ENCODE measurements at places on chromosomes 5 and 9. TPM values are rescaled to one million over a fixed set of nuclear protein-coding genes. Genes with fewer than 3 reads are reported as not detected.
A peak's percentile ranks its signal among the peaks of the same experiment; 100 is the strongest.

GRCh38 chr5:103036601-103037000, 83.3 kb downstream of the GIN1 start:
- no peak for DNase-seq

DNA sequence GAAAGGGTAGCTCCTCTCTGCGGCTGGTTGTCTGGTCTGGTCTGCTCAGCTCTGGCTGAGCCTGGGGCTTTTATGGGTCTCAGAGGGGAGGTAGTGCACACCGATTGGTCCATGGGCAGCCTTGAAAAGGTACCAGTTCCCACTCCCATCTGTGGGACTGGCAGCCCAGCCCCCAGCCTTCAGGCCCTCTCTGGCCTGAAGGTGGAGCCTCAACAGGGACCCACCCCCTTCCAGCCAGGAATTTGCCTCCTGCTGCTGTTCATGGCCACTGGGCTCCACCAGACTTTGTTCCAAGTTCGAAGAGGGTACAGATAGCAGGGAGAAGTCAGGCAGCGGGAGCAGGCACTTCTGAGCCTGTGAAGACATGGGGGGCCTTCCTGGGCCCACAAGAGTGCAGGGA, 165.3 kb upstream of the SLC27A6 start:
- peak; percentile 25 for DNase-seq

DNA sequence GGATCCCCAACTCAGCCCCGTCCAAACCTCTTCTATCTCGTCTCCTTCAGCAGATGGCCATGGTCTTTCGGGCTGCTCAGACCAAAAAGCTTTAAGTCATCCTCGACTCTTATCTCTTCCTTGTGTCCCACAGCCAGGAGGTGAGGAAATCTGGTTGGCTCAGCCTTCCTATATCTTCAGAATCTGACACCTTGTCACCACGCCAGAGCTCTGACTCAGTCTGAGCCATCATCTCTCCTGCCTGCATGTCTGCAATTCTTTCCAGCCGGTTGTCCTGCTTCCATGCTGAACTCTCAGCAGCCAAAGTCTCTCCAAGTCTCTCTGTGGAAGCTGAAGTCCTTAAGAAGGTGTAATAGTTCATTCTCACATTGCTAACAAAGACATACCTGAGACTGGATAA, 419.3 kb upstream of the ADAMTS16 start:
- no peak for DNase-seq

GRCh38 chr5:77208507-77209163, 1.8 kb upstream of the PDE8B start:
- no peak for DNase-seq

The PFN3 gene
- total RNA-seq = 0.48 TPM

DNA sequence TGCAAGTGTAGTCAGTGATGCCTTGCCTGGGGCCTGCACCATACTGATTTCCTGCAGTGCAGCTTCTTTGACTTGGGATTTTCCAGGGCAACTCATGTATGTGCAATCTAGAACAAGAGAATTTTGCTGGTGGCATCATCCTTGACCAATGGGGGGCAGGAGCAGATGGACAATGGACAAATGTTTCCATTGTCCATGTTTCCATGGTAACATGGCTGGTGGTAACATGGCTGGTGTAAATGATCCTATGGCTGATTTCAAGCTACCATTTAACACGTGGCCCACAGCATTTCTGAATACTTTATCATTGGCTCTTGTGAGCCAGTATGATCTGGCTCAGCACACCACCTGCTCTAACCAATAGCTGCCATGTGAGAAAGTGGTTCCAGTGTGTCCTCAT, 130.1 kb upstream of the OSMR start:
- no peak for DNase-seq

- no peak for DNase-seq
Observed at GRCh38 chr5:45372629-45373028, 323.6 kb downstream of the HCN1 start.

The COL27A1 gene
- 36.9 TPM for total RNA-seq

DNA sequence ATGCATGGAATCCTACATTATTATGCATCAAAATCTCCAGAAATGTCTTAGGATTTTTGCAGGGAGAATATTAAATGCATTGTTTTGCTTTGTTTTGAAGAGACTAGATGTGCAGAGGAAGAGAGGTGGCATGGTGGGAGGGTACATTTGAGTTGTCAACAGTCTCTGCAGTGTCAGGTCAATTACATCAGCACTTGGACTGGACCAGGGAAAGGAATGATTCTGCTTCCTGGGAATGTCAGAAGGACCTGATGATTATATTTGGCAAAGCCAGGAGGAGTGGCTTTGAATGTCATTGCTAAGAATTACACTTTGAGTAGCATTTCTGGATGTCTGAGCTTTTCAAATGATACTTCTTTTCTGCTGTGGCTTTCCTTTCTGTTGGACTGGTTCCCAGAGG, 17.5 kb upstream of the TMEFF1 start:
- DNase-seq = no peak

DNA sequence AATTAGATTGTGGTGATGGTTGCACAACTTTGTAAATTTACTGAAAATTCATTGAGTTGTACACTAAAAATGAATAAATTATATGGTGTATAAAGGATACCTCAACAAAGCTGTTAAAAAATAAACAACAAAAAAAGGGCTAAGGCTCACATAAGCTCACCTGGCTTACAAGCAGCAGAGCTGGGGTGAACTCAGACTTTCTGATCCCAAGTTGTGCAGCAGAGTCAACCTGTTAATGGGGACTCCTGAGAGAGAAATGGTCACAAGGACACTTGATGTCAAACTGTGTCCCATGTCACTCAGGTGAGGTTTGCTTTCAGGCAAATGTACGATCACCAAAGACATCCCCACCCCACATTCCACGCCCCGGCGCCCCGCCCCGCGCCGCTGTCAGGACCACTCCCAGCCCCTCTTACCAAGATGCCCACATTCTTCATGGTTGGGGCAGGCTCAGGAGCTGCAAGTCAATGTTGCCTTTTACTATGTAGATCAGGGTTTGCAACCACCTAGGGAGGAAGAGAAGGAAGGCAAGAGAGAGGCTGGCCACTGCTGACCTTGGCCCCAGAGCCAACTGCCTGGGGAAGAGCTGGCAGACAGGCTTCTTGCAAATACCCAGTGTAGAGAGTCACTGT, 22.4 kb upstream of the SLC36A1 start:
- peak; percentile 75 for DNase-seq

GRCh38 chr9:32955655-32956478, 45.6 kb downstream of the APTX start:
- DNase-seq = peak; percentile 30

- peak; percentile 63 for DNase-seq
Observed at GRCh38 chr9:69174616-69175463, 763 bp downstream of the TJP2 start.

The GPR150 gene
- total RNA-seq = 0.13 TPM

GRCh38 chr9:111986035-111986556, 89.5 kb downstream of the UGCG start:
- no peak for DNase-seq

The NEUROG1 gene
- not detected for total RNA-seq

- no peak for DNase-seq
Observed at GRCh38 chr9:16824545-16825330, 45.7 kb downstream of the BNC2 start.

DNA sequence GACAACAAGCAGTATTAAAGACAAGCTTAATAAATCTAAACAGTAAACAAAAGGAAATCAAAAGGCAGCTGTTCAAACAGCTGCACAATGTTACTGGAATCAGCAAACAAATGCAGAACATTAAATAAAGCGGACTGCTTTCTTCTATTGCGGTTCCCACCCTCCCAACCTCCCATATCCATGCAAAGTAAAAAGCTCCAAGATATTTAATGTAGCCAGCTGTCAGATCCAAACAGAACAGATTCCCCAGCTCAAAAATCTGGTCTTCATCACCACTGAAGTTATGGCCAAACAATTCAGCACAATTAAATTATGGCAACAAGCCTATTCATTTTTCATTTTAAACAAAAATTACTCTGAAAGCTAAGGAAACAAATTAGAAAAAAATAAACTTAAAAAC, 75.9 kb downstream of the SLC38A9 start:
- no peak for DNase-seq

The MSX2 gene
- 0.73 TPM for total RNA-seq

GRCh38 chr5:73950441-73950873, 324.5 kb downstream of the ARHGEF28 start:
- no peak for DNase-seq

The CSF1R gene
- total RNA-seq = 0.20 TPM

GRCh38 chr9:8821910-8822666, 1022.5 kb upstream of the DMAC1 start:
- DNase-seq = no peak

DNA sequence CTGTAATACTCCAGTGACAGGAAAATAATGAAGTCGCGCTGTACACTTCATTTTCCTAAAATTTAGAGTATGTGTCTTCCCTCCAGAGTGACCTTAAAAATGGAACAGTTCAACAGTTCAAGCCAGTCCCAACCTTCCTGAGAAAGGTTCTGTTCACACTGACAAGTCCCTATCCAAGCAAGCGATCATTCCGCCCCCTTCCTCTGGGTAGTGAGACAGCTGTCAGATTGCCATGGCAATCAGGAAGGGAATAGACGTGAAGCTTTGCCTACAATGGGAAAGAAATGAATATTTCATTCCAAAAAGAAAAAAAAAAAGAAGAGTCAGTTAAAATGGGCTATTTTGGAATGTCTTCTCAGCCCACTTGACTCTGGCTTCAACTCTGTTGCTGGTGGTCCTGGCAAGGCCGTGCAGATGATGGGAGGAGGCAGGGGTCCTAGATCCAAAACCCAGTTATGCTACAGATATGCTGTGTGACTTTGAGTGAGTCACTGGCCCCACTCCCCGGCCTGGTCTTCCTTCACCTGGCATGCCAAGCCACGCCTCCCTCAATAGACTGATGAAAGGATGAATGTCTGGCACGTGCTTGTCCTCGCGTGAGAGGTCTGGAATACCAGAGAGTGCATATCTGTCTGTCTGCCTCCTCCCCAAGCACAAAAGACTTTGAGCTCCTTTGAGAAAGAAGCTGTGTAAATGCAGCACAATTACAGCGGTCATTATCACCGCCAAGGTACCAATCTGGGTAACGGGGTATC, 165.8 kb upstream of the WWC1 start:
- DNase-seq = no peak

DNA sequence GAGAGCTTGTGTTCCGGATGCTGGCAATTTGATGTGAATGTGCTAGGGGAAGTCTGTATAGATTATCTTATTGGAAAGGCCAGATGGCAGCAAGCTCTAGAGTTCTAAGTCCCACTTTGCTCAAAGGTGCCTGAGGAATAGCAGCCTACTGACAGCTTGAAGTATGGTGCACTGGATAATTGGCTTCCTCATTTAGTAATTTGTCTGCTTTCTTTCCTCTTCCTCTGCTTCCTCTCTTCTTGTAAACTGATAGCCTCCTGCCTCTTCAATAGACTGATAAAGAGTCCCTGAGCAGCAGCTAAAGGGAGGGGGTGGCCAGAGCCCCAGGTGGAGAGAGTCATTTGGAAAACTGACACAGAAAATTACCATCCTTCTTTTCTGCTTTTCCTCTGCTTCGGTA, 177.3 kb downstream of the FGF1 start:
- no peak for DNase-seq

The BSPRY gene
- 6.4 TPM for total RNA-seq

DNA sequence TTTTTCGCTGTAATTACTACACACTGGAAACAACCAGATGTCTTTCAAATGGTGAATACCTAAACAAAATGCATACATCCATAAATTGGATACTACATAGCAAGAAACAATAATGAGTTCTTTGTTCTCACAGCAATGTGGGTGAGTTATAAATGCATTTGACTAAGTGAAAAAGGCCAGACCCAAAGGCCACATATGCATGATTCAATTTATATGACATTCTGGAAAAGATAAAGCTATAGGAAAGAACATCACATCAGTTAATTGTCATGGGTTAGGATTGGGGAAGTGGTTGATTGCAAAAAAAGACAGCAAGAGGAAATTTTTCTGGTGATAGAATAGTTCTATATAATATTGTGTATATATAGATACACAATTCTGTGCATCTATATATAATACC, 198.9 kb downstream of the CYLC2 start:
- DNase-seq = no peak

- DNase-seq = no peak
Observed at GRCh38 chr9:79384501-79384900, 187.3 kb upstream of the TLE4 start.

The GZMA gene
- not detected for total RNA-seq

The ENTREP1 gene
- 21.1 TPM for total RNA-seq

GRCh38 chr5:58393716-58394115, 66.2 kb downstream of the PLK2 start:
- no peak for DNase-seq

- DNase-seq = no peak
Observed at GRCh38 chr5:31823472-31823871, 184.5 kb downstream of the PDZD2 start.

GRCh38 chr5:124831687-124832240, 85.3 kb upstream of the ZNF608 start:
- DNase-seq = no peak

The GARIN3 gene
- total RNA-seq = not detected

The PCDHGA7 gene
- total RNA-seq = 2.8 TPM

The IRX1 gene
- 14.8 TPM for total RNA-seq

Measured in WTC11 (cell line).